ENCODE measurements at places on chromosomes 2 and 18.

GRCh38 chr2:174844295-174844708 lies 80.0 kb upstream of the CHRNA1 start:
- DNase-seq, result no peak

- DNase-seq, result no peak
Observed at GRCh38 chr2:224211181-224211480, 172.0 kb upstream of the SERPINE2 start.

- no peak for DNase-seq
Observed at GRCh38 chr2:73841912-73842738, 13.4 kb downstream of the STAMBP start.

- no peak for DNase-seq
Observed at GRCh38 chr2:240129731-240130392, 6.2 kb downstream of the COPS9 start.

- no peak for DNase-seq
Observed at GRCh38 chr18:55500316-55501086, 87.5 kb downstream of the TCF4 start.

DNA sequence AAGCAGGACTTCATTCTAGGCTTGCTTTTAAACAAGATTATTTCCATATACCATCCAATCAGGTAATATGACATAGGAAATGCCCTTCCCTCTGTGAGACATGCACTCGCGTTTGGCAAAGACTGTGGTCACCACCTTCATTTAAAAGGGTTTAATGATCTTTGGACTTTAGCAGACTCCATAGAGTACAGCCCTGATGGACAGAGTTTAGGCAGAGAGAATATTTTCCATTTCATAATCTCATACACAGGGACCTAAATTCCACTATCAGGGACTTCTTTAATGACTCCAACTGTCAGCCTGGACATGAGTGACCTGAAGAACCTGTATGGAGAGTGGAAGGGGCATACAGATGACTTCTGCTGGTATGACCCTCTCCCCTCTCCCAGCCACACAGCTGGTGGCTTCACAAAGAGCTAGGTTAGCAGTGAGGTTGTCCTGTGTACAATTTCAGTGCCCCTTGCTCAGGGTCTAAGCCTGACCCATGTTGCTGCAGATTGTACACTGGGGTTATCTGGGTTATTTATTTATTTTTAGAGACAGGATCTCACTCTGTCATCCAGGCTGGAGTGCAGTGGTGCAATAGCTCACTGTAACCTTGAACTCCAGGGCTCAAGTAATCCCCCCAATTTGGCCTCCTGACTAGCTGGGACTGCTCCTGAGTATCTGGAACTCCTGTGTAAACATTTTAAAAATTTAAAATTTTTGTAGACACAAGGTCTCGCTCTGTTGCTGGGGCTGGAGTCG lies 59.2 kb downstream of the PTPRM start:
- no peak for DNase-seq

- DNase-seq, result no peak
Observed at GRCh38 chr18:6406075-6406909, 8.4 kb downstream of the L3MBTL4 start.

DNA sequence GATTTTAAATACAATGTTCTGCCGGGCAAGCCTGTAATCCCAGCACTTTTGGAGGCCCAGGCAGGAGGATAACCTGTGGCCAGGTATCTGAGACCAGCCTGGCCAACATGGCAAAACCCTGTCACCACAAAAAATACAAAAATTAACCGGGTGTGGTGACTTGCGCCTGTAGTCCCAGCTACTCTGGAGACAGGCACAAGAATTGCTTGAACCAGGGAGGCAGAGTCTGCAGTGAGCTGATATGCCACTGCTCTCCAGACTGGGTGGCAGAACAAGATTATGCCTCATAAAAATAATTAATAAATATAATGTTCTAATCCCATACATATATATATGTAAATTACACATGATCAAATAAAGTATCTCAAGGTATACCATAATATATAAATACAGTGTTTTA lies 119.3 kb downstream of the C2orf74 start:
- no peak for DNase-seq

- DNase-seq, result no peak
Observed at GRCh38 chr2:150162241-150162942, 325.1 kb downstream of the RND3 start.

DNA sequence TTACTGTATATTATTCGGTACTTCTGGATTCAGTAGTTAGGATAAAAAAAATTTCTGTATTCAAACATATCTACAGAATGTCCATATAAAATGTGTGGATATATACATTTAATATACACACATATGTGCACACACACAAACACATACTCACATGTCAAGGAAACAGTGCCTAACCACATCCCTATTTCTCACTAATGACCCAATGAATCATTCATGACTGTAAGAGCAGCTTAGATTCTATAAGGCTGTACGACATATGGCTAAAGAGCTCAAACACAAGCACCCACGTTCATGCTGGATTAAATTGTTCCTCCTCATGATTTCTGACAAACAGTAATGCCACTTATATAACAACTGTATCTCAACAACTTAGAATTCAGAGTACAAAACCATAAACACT lies 457.3 kb downstream of the ADCYAP1 start:
- DNase-seq, result no peak

- DNase-seq, result no peak
Observed at GRCh38 chr2:45545943-45546342, 65.1 kb downstream of the SRBD1 start.

- no peak for DNase-seq
Observed at GRCh38 chr18:25222648-25223047, 129.3 kb downstream of the ZNF521 start.

- no peak for DNase-seq
Observed at GRCh38 chr2:184047536-184047935, 550.8 kb upstream of the ZNF804A start.

DNA sequence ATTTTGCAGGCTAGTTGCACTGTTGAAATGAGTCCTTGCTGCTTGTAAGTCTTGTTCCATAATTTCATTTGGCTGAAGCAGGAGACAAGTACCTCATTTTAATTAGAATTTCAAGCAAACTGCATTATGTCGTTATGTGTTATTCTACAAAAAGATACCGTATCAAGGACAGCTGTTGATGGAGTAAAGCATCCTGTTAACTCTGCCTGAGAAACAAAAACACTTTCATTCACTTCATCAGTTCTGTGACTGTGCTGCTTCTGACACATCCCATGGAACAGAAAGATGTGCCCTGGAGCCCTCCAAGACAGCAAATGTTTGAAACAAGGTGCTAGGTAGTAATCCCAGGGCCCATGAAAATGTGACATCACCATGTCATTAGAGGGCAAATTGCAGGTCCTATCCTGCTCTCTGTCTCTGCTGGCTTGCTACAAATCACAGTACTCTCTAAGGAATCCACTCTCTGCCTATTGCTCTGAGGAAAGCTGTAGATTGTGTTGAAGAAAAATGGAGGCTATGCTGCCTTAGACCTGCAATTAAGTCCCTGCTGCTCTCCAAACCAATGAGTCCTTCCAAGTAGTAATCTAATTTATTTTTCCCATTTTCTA lies 209.7 kb upstream of the PARD3B start:
- DNase-seq, result no peak

GRCh38 chr2:13353083-13353482 lies 636.3 kb downstream of the TRIB2 start:
- no peak for DNase-seq

- DNase-seq, result no peak
Observed at GRCh38 chr2:179226961-179227259, 37.7 kb downstream of the SESTD1 start.

DNA sequence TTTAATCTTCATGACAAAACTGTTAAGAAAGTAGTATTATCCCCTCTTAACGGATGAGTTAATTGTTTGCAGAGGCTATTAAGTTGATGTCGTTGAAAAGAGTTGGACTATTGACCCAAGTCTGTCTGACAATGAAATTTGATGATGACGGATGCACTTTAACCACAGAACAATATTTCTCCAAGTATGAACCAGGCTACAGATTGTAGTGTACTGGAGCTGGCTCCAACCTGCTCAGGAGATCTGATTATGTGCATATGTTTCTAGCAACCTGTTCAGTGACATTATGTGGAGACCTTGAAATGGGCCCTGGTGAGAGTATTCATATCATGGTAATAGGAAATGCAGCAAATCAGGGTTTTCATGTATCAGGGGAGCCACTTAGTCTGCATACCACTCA lies 174.1 kb downstream of the CDH7 start:
- no peak for DNase-seq

DNA sequence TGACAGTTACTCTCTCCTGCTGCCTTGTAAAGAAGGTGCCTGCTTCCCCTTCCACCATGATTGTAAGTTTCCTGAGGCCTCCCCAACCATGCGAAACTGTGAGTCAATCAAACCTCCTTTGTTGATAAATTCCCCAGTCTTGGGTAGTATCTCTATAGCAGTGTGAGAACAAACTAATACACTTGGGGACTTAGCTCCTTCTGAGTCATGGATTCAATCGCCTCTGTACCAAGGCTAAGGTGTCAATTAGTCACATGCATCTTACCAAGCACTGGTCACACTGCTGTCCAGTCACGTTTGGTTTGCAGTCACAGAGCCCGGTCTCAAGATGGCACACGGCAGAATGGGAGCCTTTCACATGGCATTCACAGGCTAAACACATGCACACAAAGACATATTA lies 100.6 kb downstream of the LAMA1 start:
- DNase-seq, result no peak
